ENCODE measurements at places on chromosomes 1 and 21.

GRCh38 chr1:99685516-99686180, 39.7 kb downstream of the PALMD start:
- DNase-seq: no peak

- no peak for DNase-seq
Measured at GRCh38 chr1:38003261-38004250, 1.8 kb downstream of the FHL3 start.

DNA sequence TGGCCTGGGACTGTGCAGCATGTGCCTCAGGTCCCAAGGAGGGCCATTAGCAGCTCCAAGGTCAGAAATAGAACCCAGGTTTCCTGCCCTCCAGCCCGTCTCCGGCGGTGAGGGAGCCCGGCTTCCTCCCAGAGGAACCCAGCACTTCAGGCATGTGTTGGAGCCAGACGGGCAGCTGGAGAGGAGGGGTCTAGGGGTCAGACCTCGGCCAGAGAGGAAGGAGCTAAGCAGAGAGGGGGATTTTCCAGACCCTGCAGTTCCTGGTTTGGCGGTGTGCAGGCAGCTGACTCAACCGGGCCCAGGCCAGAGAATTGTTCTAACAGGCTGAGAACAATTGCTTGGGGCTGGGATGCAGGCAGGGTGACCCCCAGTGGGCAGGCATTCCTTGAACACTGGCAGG, 37.1 kb downstream of the HSPG2 start:
- no peak for DNase-seq

GRCh38 chr1:2447276-2448097, 28.6 kb upstream of the PLCH2 start:
- DNase-seq: no peak

GRCh38 chr21:32559006-32559610, 26.2 kb downstream of the TCP10L start:
- no peak for DNase-seq

DNA sequence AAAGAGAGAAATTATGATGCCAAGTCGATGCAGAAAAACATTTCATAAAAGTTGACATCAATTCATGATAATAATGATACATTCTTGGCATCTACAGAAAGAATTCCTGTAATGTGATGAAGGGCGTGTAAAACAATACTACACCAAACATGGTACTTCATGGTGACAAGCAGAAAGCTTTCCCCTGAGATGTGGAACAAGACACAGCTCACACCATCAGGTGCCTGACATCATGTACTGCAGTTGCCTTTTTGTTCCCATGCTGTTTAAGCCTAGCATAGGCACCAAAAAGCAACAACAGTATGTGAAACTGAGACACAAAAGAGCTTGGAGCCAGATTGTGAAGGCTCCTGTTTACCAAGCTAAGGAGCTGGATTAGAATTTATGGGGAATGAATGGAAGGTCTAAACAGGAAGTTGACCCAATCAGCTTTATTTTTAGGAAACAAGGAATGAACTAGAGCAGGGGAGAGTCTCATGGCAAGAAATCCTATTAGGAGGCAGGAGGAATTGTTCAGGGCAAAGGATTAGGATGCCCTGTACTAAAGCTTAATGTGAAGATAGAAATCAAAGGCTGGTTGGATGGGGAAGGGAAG, 67.2 kb downstream of the SYDE2 start:
- no peak for DNase-seq

- no peak for DNase-seq
Measured at GRCh38 chr1:240663169-240663879, 51.4 kb upstream of the GREM2 start.

GRCh38 chr1:56424744-56425493, 154.4 kb downstream of the PLPP3 start:
- DNase-seq: no peak

DNA sequence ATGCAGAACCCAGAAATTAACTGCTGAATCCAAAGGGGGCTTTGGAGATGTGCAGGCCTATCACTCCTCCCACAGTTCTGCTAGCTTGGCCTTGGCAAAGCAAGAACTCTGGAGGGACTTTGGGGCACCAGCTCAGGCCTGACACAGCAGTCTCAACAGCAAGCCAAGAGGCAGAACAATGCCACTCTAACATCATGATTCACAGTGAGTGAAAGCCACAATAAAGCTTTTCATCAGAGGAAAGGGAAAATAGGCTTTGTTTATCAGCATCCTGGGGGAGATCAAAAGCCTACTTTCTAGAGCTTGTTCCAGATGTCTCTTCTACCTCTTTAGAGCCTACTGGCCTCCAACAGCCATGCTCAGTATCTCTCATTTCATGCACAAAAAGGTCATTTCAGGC, 283.4 kb downstream of the KCNH1 start:
- DNase-seq: no peak
